ENCODE measurements at places on chromosomes 13 and 19. TPM values are rescaled to one million over a fixed set of nuclear protein-coding genes. Genes with fewer than 3 reads are reported as not detected.

GRCh38 chr19:11322269-11323024, 17.0 kb downstream of the RAB3D start:
- no peak for DNase-seq

- no peak for DNase-seq
Measured at GRCh38 chr13:109779074-109779473, 7.3 kb downstream of the IRS2 start.

GRCh38 chr19:7829561-7830271, at the start of gene EVI5L:
Gene EVI5L (plus strand): TSS chr19:7830218. CDS start chr19:7846543, 16,325 bp downstream.
- peak; percentile 99 for DNase-seq

DNA sequence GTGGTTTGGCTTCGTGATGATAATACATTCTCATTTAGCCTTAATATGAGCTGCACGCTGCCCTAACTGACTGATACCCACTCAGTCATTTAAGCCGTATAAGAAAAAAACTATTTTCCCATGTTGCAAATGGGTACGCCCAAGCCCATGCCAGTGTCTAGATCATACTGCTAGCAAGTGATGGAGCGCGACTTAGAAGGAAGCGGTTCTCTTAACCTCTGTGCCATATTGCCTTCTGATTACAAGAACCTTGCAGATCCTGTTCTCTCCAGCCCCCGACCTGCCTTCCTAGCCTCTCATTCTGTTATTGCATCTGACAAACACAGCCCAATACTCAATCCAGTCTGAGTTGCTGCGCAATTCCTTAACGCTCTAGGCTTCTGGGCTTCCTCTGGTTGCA, 603 bp downstream of the GPALPP1 start:
- DNase-seq = no peak

DNA sequence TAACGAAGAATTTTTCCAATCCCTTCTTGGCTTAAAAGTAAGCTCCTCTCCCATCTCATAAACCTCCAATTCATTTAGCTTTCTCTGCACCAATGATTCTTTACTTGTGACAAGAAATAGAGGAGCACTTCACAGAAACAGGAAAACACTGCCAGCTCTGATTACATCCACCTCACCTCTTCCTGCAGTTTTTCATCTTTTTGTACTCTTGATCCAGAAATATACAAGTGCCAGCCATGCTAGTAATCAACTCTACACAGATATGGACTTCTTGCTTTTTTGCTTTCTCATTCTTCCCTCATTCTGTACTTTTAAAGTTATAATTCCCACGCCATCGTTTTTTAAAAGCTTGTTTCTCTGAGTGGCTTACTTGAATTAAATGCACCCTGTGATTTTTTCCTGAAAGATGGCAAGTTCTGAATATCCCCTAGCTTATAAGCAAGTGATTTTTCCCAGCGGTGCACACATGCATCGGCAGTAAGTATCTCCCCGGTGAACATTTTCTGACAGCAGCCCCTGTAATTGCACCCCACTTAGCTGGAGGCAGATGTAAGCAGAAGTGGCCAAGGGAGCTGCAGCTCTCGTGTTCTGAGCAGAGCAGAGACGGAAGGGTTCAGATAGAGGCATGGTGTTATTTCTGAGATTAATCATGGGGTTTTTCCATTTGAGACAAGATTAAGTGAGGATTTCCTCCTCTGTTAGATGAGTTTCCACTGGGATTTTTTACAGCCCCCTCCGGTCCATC, 340.7 kb downstream of the SLC7A1 start:
- DNase-seq = no peak

GRCh38 chr13:21033856-21034602, 27.4 kb downstream of the LATS2 start:
- no peak for DNase-seq

- DNase-seq = no peak
Measured at GRCh38 chr19:34493038-34493648, 11.6 kb downstream of the WTIP start.

GRCh38 chr19:53812335-53812734, 11.8 kb downstream of the NLRP12 start:
- no peak for DNase-seq

DNA sequence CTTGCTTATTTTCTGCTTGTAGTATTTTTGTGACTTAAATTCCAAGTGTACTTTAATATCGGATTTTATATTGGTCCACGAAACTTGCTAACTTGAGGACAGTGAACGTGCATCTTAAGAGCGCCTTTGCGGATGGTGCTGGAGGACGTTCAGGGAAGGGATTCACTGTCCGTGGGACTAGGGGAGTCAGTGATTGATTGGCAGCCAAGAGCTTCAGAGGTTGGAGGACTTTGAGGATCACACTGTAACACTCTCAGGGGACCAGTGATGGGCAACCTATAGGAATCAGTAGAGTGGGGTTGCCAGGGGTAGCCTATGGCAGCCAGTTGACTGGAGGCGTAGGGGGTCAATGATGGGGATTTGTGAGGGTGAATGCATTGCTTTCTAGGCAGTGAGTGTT, 516 bp downstream of the ZNF175 start:
- no peak for DNase-seq

DNA sequence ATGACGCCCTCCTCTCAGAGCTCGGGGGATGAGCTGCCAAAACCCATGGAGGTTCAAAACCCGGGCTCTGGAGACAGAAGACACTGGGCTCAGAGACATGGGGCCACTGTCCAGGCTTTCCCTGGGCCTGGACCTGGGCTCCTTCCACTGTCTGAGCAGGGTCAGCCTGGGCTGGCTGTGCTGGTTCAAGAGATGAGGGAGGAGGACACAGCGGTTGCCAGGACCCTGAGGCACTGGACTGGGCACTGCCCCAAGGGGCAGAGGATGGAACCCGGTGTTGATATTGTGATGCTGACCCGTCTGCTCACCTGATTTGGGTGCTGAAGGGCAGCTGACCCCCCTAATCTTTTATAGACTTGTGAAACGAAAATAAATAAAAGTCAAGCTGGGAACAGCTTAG, 14.1 kb upstream of the SIGLEC11 start:
- no peak for DNase-seq

GRCh38 chr13:110408286-110408685, 101.2 kb downstream of the COL4A2 start:
- DNase-seq = no peak

- peak; percentile 44 for DNase-seq
Measured at GRCh38 chr19:39765091-39766076, 13.3 kb upstream of the LEUTX start.

GRCh38 chr13:30466841-30467252, 1.1 kb upstream of the HMGB1 start:
- no peak for DNase-seq

GRCh38 chr19:37907735-37908455, 887 bp downstream of the SIPA1L3 start:
- no peak for DNase-seq

GRCh38 chr13:29474991-29475390, 120.5 kb downstream of the SLC7A1 start:
- DNase-seq = no peak

DNA sequence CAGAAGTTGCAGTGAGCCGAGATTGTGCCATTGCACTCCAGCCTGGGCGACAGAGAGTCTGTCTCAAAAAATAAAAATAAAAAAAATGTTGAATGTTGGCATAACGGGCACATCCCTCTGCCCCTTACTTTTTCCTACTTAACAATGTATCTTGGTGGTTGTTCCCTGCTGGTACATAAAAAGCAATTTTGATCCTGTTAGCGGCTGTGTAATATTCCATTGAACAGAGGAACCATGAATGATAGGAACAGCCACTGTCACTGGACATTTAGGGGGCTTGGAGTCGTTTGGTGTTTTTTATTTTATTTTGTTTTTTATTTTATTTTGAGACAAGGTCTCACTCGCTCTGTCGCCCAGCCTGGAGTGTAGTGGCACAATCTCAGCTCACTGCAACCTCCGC, 10.4 kb upstream of the NCCRP1 start:
- no peak for DNase-seq

- DNase-seq = no peak
Measured at GRCh38 chr13:108249150-108249549, 20.4 kb upstream of the TNFSF13B start.

- DNase-seq = no peak
Measured at GRCh38 chr13:34507630-34508029, 434.4 kb upstream of the NBEA start.

DNA sequence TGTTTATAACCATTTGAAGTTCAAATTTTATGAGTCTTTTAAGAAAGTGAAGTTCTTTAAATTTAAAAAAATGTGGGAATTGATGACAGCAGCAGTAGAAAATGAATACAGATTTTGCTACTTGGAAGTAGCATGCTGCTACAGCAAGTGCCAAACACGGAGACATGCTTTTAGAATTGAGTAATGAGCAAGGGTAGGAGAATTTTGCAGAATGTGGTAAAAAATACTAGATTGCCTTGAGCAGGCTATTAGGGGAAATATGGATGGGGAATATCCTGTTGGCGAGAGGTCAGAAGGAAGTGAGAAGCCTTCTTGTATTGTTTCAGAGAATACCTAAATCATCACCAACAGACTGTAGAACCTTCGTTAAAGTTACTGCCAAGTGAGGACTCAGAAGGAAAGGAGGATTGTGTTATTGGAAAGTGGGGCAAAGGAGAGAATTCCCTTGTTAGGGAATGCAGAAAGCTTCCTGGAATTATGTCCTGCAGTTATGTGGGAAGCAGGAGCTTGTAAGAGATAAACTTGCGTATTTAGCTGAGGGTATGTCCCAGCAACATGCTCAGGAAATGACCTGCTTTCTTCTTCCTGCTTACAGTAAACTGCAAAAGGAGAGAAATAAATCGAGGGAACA, 32.4 kb upstream of the OXGR1 start:
- DNase-seq = no peak

- peak; percentile 43 for DNase-seq
Measured at GRCh38 chr19:17079710-17080439, 4.3 kb downstream of the MYO9B start.

DNA sequence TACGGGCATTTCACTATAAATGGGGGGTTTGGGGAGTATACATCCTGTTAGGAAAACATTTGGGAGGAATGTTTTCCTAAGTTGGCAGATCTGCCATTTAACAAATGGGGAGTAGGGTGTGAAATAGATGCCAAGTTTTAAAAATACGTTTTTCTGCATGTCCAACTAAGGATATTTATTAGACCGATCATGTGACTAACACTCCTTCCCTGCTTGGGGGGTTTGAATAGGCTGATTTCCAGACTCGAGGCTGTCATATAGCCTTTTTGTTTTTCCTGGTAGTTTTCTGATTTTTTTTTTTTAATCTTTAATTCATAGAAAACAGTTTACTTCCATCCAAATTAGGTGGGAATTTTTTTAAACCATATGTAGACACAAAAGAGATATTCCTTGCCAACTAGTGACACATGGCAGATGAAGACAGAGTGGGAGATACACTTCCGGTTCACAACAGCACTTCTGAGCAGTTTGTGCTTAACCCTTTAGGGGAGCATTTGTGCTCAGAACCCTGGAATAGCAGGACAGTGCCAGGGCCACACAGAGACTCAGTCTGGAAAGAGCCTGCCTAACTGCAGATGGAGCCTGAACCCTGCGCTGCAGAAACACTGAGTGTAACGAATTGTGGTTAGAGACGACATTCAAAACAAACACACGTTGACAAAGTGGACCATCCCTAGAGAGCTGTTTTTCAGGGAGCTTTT, 5.6 kb upstream of the GATAD2A start:
- DNase-seq = no peak

- DNase-seq = no peak
Measured at GRCh38 chr13:110283736-110284517, 23.0 kb downstream of the COL4A1 start.

DNA sequence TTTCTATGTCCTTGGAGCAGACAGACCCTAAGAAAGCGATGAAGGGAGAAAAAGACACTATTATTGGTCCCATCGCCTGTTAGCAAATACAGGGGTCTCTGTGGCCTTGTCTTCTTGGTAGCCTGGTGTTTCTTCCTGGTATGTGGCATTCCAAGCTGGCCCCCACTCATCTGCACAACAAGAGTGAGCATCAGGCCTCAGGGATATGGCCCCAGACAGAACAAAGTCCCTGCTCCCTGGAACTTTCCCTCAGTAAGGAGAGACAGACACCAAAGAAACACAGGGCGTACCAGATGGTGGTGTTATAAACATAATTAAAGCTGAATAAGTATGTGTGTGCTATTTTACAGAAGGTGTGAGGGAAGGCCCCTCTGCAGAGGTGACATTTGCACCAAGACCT, 48.2 kb upstream of the KPNA3 start:
- DNase-seq = no peak

DNA sequence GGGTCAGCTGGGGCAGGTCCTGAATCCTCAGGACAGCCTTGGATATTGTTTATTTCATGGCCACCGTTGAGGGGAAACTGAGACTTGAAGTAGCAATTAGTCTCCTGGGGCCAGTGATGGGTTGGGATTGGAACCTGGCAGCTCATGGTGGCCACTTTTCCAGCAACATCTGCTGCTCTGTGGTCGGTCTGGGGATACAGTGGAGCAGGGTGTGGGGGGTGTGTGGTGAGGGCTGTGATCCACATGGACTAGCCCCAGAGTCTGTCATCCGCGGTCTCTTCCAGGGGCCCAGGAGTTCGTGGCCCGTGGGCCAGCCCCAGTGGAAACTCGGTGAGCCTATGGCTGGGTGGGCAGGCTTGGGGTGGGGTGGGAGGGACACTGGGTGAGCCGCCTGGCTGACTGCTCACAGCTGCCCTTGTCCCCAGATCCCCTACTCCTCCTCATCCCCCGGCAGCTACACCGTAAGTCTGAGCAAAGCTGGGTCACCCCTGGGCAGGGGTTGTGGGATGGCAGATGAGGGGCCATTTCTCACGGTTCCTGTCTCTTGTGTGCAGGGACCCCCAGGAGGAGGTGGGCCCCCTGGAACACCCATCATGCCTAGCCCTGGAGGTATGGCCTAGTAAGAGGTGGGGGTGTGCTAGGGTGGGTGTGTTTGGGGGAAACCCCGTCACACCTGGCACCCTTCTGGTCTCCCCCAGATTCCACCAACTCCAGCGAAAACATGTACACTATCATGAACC, 5.5 kb downstream of the ISYNA1 start:
- no peak for DNase-seq

GRCh38 chr13:98581971-98582702, 5.2 kb upstream of the STK24 start:
- no peak for DNase-seq

DNA sequence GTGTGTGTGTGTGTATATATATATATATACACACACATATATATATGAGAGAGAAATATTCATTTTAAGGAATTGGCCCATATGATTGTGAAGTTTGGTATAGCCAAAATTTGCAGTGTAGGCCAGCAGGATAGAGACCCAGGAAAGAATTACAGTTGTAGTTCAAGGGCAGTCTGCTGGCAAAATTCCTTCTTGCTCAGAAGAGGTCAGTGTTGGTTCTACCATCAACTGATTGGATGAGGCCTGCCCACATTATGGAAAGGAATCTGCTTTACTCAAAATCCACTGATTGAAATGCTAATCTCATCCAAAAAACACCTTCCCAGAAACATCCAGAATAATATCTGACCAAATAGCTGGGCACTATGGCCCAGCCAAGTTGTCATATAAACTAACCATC, 24.0 kb downstream of the RNF6 start:
- DNase-seq = no peak

CCDC169 gene
- total RNA-seq = 1.3 TPM

CLDN10 gene
- 0.64 TPM for total RNA-seq

SIGLEC5 gene
- not detected for total RNA-seq

ELSPBP1 gene
- total RNA-seq = not detected

ZNF846 gene
- total RNA-seq = 9.2 TPM

HSPB6 gene
- 23.6 TPM for total RNA-seq

PLIN4 gene
- 6.3 TPM for total RNA-seq

RASAL3 gene
- 1.7 TPM for total RNA-seq

OR7D2 gene
- total RNA-seq = 0.07 TPM

SYT5 gene
- 0.67 TPM for total RNA-seq

IZUMO4 gene
- 2.1 TPM for total RNA-seq
